DMS 273 treated with DMSO at 0.1 percent for 48 hours (cell line): ENCODE measurements at places on chromosomes 5 and 9.

DNA sequence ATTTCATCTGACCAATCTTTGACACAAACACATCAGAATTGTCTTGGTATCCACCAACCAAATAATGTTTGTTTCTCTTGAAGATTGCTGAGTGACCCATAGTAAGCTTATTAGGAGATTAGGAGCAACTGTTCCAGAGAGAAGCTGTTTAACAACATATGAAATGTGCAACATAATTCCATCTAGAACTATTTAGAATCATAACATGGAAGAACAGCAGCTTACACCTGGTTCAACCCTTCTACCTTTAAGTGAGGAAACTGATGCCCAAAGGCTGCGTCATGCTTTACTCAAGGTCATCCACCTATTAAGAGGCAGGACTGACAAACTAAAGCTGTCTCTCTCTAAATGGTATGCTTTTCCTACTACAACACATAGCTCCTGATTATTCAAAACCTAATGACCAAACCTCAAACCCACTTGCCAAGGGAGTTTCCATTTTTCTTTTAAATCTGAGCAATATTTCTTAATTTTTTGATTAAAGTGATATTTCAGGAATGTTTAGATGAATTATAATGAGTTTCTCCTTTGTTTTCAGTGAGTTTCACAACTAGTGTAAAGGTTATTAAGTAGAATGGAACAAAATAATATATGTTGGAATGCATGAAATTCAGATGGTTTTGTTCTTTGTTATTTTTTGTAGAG, 545.9 kb downstream of the RAB3C start:
- no peak for DNase-seq

GRCh38 chr5:114471529-114471928, 109.7 kb downstream of the KCNN2 start:
- no peak for DNase-seq

- no peak for DNase-seq
Observed at GRCh38 chr9:69940674-69941073, 103.0 kb upstream of the MAMDC2 start.

GRCh38 chr9:74589576-74589975, 92.4 kb downstream of the RORB start:
- DNase-seq, result no peak

DNA sequence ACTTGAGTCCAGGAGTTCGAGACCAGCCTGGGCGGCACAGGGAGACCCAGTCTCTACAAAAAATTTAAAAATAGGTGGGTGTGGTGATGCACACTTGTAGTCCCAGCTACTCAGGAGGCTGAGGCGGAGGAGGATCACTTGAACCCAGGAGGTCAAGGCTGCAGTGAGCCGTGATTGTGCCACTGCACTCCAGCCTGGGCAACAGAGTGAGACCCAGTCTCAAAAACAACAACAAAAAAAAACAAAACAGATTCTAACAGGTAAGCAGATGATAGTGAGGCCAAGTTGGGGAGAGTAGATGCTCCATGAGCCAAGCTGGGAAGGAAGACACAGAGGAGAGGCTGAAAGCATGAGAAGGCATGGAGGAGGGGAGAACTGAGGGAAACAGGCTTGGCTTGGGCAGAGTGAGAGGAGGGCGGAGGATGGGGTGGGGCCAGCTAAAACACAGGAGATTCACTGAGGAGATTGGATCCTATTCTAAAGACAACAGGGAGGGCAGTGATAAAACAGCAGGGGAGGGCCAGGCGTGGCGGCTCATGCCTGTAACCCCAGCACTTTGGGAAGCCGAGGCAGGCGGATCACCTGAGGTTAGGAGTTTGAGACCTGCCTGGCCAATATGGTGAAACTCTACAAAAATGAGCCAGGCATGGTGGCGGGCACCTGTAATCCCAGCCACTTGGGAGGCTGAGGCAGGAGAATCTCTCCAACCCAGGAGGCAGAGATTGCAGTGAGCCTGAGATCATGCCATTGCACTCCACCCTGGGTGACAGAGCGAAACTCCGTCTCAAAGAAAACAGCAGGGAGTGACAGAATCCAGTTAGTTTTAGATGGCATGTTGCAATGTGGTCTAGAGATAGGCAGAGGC, 8.4 kb downstream of the RPS14 start:
- no peak for DNase-seq

- no peak for DNase-seq
Observed at GRCh38 chr5:170279459-170279817, 18.1 kb downstream of the LCP2 start.

GRCh38 chr9:76985581-76985980, 33.9 kb upstream of the FOXB2 start:
- DNase-seq, result no peak

DNA sequence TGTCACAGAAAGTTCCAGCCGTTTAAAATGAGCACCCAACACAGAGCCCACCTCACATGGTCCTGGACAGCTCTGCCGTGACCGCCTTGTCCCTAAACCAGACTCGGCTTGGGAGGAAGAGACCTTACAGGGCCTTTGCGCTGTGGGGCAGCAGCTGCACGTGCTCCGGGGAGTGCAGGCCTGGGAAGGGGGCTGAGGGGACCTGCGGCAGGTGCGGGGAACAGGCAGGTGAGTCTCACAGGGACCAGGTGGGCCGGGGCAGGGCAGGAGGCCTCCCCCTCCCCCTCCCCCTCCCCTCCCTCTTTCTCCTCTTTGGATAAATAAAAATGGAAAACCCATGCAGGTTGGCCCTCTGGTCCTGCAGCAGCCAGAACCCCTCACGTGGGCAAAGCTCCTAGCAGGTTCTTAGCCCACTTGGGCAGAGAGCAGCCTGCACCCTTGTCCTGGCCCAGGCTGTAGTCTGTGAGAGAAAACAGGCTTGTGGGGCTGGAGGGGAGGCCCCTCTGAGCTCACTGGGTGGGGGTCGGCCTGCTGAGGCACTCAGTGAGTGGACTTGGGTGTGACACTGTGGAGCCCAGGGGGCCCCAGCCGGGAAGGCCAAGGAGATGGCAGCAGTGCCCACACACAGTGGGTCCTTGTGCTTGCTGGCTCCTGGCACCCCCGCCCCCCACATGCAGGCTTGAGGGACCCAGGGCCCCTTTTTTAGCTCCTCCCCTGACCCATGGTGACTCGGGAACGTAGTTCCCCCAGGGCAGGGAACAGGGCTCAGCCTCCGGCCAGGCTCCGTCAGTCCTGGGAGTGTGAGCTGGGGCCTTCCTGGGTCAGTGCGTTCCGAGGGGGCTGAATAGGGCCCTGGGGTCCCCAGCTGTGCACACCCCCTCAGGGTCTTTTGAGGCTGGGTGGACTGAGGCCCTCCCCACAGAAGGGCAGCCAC, 40.0 kb upstream of the CACNA1B start:
- DNase-seq, result no peak

DNA sequence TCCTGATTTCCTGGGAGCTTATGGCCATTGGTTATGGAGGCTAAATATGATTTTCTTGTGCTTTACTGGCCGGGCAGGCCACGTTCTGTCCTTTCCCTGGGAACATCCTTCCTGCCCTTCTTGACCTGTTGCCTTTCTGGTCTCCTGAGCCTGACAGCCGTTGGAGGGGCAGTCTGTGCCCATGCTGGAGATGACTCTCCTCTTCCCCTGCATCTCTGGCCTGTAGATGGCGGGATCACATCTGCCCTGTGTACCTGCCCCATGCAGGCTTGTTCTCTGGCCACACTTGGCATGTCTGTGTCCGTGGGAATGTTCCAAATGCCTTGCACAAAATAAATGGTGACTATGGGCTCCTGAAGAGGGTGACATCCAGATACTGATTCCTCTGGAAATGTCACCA, 253.1 kb upstream of the IRX4 start:
- no peak for DNase-seq

GRCh38 chr9:107137495-107138202, 145.4 kb upstream of the RAD23B start:
- DNase-seq, result no peak

- no peak for DNase-seq
Observed at GRCh38 chr9:134717924-134718645, 76.5 kb downstream of the COL5A1 start.

- DNase-seq, result no peak
Observed at GRCh38 chr9:123091459-123091858, 58.0 kb downstream of the GPR21 start.

- DNase-seq, result no peak
Observed at GRCh38 chr5:159059722-159060121, 40.0 kb downstream of the EBF1 start.

- DNase-seq, result no peak
Observed at GRCh38 chr9:71719562-71719961, 48.8 kb downstream of the CEMIP2 start.

GRCh38 chr9:75873712-75874111, 16.8 kb upstream of the PCSK5 start:
- DNase-seq, result no peak

- DNase-seq, result no peak
Observed at GRCh38 chr5:80864706-80865435, 95.3 kb upstream of the RASGRF2 start.

DNA sequence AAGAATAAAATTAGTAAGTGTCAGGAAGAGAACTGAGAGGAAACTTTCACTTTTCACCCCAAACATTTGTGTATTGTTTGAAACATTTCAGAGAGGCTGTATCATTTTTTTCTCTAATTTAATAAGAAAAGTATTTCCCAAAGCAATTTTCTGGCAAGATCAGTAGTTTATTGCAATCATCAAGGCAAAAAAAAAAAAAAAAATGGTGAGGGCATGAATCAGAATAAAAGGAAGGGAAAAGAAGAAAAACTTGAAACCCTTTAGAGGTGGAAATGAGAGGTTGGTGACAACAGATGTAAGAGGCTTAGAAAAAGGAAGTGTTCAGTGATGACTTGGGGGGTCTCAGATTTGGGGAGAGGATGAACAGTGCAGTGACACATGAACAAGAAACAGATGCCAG, 13.3 kb downstream of the SHC3 start:
- DNase-seq, result no peak

DNA sequence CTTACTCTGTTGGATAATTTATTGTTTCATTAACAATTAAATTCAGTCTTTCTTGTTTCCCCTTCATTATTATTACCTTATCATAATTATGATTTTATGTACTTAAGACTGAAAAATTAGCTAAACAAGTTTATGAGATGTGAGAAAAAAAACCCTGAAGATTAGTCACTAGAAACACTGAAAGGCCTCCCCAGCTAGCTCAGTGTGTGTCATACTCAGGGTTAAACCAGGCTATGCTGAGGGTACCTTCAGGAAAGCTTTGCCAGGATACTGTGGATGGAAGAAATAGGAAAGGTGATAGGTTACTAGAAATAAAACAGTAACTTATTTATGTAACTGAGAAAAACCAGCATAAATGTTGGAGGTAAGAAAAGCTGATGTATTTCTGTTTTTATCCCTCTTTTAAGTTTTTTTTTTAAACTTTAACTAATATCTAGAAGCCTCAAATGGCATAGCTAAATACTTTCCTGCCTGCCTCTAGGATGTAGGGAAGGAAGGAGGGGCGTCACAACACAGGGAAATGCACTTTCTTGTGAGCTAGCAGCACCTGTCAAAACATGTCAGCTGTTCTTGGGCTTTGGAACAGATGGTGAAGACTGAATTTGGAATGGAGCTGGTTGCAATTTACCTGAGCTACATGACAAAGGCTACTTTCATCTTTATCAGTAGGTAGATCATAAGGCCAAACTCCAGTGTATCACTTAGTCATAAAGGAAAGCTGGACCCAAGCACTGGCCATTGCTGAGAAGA, 24.2 kb downstream of the NMRK1 start:
- peak; percentile 17 for DNase-seq

DNA sequence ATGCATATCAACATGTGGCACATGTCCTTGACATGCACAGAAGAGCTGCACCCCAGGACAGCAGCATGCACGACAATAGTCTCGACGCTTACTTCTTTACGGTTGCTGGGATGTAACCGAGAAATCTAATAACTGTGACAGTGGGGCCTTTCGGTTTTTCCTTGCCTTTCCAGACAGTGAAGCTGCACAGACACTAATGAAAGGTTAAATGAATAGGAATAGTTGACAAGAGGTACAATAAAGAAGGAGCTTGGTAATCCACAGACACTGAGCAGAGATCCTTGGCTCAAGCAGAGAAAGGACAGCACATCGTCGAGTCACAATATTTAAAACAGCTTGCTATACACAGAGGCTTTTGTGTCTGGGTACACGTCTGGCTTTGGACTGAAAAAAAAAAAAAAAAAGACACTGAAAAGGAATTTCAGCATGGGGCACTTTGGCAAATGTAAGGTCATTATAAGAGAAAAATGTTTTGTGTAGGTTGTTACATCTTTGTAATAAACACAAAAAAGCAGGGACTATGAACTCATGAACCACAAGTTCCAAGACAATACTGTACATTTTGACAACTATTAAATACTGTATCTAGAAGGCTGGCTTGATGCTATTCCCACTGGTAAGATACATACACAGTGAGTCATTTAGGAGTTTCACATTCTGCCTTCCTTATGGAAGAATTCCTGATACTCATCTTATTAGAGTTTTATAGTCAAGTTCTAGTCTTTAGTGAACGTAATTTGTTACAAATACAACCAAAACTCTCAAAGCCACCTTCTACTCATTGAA, 5.6 kb downstream of the BNC2 start:
- no peak for DNase-seq

DNA sequence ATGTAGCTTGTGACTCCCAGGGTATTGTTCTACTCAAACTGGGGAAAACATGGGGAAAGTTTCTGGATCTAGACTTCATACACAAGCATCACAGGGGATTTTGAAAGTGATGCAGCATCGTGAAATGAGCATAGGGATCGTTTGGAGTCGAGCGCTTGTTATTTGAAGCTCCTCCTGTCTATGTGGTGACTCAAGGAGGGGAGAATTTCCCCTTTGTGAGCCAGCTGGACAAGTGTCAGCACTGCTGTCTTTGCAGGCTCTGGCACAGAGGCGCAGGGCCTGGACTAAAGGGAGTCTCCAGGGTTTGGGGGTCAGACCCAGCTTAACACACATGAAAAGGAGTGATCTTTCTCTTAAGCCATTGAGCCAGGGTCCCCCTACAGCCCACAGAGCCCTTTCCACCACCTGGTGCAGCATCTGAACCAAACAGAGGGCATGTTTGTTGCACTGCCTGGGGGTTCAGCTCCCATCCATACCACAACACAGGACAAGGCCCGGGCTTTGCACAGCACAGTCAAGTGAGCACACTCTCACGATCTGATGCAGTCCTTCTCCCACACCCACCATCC, 51.0 kb downstream of the IRF1 start:
- no peak for DNase-seq

- no peak for DNase-seq
Observed at GRCh38 chr9:124032247-124032646, 20.7 kb downstream of the LHX2 start.

DNA sequence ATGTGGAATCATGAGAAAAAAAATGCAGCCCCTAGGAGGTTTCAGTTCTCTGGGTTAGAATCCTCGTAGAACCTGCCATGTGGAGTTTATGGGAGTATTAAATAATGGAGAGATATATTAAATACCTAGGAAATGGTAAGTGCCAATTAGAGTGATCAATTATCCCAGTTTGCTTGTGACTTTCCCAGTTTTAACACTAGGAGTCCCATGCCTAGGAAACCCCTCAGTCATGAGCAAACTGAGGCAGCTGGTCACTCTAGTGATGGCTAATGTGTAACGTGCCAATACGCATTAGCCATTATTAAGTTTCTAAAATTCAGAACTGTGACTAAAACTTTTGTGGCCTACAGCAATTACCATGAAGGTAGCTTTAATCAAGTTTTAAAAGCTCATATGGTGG, 720.6 kb downstream of the TAF11L14 start:
- no peak for DNase-seq

- DNase-seq, result no peak
Observed at GRCh38 chr5:89289604-89290003, 406.6 kb upstream of the MEF2C start.

- no peak for DNase-seq
Observed at GRCh38 chr5:53607886-53608285, 47.4 kb downstream of the NDUFS4 start.

- no peak for DNase-seq
Observed at GRCh38 chr5:115109840-115110239, 59.9 kb downstream of the TRIM36 start.
